ENCODE measurements at places on chromosomes 6 and 20.

GRCh38 chr6:141744194-141744925 is 388.4 kb upstream of the GJE1 start:
- no peak for DNase-seq

- DNase-seq = peak; percentile 30
These were observed 15.9 kb upstream of the ADGRF1 start for GRCh38 chr6:47057830-47058540.

GRCh38 chr20:18532626-18533025 is 24.9 kb downstream of the SEC23B start:
- no peak for DNase-seq

DNA sequence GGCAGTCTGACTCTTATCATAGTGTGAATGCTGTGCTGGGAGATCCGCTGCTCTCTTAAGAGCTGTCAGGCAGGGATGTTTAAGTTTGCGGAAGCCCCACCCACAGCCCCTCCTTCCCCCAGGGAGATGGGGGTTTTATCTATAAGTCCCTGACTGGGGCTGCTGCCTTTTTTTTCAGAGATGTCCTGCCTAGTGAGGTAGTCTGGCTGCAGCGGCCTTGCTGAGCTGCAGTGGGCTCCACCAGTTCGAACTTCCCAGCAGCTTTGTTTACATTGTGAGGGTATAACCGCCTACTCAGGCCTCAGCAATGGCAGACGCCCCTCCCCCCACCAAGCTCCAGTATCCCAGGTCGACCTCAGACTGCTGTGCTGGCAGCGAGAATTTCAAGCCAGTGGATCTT is 75.7 kb upstream of the UST start:
- DNase-seq = no peak

- no peak for DNase-seq
These were observed 27.1 kb upstream of the ZNF318 start for GRCh38 chr6:43396408-43397149.

DNA sequence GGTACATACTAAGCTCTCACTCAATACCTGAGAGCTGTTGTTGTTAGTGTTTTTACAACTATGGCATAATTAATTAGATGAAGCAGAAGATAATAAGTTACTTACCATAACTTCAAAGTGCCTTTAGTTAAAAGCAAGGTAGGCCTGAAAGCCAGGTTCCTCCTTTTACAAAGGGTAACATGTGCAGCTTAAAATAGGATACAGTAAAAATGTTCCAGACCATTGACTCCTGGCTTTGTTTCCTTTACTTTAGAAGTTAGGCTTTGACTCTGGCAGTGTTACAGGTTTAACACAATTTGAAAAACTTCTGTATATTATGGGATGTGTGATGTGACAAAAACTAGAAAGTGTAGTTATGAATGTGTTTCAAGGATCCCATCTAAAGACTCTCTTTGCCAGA is 522.5 kb downstream of the EPM2A start:
- DNase-seq = no peak

DNA sequence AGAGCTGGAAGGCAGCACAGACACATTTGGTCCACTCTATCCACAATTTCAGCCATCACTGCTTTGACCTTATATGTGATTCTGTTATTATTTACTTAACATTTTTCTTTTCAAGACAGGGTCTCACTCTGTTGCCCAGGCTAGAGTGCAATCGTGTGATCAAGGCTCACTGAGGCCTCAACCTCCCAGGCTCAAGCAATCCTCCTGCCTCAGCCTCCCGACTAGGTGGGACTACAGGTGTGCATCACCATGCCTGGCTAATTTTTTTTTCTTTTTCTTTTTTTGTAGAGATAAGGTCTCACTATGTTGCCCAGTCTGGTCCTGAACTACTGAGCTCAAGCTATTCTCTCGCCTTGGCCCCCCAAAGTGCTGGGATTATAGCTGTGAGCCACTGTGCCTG is 40.3 kb downstream of the BCL2L1 start:
- DNase-seq = no peak

GRCh38 chr6:15781333-15781732 is 118.5 kb upstream of the DTNBP1 start:
- no peak for DNase-seq

- DNase-seq = no peak
These were observed 220.4 kb upstream of the ARID1B start for GRCh38 chr6:156556811-156557210.

- DNase-seq = no peak
These were observed 29.0 kb downstream of the OTOR start for GRCh38 chr20:16777126-16777525.

- peak; percentile 95 for DNase-seq
These were observed 53.8 kb downstream of the PCNA start for GRCh38 chr20:5065879-5066383.

DNA sequence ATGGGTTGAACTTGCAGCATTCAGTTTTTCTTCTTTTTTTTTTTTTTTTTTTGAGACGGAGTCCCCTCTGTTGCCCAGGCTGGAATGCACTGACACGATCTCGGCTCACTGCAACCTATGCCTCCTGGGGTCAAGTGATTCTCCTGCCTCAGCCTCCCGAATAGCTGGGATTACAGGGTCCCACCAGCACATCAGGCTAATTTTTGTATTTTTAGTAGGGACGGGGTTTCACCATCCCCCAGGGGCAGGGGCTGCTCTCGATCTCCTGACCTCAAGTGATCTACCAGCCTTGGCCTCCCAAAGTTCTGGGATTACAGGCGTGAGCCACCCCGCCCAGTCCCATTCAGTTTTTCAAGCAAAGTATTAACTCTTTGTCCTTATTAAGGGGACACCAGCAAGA is 117.6 kb upstream of the PRSS16 start:
- DNase-seq = no peak

- DNase-seq = no peak
These were observed 41.7 kb downstream of the PMEPA1 start for GRCh38 chr20:57667924-57668782.

- peak; percentile 31 for DNase-seq
These were observed 676.5 kb downstream of the TENT5A start for GRCh38 chr6:81075974-81076373.

GRCh38 chr6:24933868-24934401 is 1.8 kb downstream of the RIPOR2 start:
- peak; percentile 21 for DNase-seq

DNA sequence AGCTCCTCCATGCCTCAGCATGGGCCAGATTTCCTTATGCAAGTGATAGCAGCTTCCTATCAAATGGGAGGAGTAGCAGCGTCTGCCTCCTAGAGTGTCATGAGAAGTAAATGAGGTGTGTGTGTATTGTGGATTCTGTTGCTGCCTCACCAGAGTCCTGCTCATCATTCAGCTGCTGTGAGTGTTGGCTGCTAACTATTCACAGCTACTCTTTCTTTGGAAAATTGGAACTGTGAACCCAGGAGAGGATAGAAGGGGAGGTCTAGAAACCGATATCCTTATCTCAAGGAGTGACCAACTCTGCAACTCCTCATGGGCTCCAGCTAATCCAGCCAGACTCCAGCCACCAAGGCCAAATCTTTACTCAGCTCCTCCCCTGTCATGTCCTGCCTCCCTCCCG is 63.3 kb downstream of the TOX2 start:
- no peak for DNase-seq

- DNase-seq = peak; percentile 16
These were observed 45.0 kb upstream of the IRF4 start for GRCh38 chr6:346386-347030.

DNA sequence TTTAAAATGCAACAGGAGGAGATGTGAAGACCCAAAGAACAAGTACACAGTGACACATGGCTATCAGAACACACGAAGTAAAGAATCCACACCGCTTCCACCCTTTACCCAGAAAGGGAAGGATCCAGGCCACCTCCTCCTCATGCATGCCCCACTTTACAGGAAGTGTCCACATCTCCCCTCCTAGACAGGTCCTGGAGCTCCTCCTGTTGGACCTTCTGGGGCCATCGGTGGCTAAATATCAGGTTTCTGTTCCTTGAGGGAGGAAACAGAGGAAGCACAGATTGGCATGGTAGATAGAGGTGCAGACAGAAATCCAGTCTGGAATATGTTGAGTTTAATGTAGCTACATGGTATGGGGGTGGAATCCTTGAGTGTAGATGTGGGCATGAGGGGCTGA is 10.9 kb downstream of the NINL start:
- peak; percentile 61 for DNase-seq

DNA sequence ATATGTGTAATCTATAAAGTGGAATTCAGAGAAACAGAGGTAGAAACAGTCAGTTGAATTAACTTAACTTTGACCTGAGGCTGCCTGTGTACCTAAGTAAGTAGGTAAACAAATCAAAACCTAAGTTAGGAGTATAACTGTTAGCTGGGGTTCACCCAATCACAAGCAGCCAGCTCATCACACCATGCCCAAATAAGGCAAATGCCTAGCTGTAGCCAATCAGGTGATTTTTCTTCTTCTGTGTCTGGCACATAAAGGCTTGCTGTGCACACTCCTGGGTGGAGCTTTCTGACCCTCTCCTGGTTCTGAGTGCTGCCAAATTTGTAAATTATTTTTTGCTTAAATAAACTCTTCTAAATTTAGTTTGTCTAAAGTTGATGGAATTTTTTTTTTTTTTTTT is 54.7 kb upstream of the TRIM39 start:
- DNase-seq = no peak

- DNase-seq = no peak
These were observed 206.2 kb downstream of the FOXC1 start for GRCh38 chr6:1815827-1816452.

- DNase-seq = no peak
These were observed 61.9 kb upstream of the AKIRIN2 start for GRCh38 chr6:87763901-87764300.

- no peak for DNase-seq
These were observed 68.4 kb downstream of the ID4 start for GRCh38 chr6:19905584-19905983.

DNA sequence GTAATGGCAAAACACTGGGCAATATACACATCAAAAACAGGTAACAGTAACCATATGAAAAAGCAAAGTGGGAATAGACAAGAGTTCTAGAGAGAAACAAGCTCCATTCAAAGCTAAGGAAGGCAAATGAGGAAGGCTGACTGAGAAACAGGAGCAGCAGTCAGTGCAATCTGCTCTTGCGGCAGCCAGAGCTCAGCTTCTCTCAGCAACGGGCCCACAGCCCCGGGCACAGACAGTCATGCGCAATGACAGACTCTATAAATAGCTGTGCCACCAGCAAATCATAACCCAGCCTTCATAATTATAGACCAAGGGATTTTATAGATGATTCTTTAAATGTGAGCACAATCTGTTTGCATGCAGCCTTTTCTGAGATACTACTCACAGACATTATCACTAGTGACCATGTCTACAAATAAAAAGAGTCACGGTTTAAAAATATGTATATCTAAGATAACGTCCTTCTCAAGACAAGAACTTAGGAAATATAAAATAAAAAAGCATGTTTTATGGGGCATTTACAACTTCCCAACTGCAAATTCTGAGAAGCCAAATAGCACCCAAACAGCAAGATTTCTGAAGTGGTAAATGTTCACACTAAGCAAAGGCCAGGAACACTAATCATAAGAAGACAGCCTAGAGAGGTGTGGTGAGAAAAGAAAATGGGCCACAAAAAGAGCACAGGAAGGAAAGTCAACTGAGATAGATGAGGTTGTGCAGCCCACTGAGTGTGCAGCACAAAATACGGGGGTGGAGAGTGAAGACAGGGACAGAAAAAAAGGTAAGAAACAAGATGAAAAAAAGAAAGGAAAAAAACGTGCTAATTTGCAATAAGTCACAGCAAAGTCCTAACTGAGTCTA is 39.9 kb upstream of the BEND6 start:
- DNase-seq = no peak

GRCh38 chr20:18632196-18632789 is 44.4 kb downstream of the DTD1 start:
- DNase-seq = peak; percentile 74

DNA sequence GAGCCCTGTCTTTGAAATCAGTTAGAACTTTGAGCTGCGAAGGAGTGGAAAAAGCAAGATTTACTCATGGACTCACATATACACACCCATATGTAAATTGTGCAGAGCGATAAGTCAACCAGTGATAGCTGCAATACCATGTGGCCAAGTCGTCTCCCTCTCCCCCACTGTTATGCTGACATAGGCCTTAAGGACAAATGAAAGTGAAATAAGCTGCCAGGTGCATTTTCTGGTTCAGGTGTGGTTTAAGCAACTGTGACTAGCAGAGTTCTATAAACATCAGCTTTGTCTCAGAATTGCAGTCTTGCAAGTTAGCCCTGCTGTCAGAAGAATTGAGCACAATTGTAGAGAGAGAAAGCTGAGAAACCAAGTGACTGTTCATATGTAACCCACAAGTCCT is 9.6 kb downstream of the FAM83B start:
- DNase-seq = no peak

DNA sequence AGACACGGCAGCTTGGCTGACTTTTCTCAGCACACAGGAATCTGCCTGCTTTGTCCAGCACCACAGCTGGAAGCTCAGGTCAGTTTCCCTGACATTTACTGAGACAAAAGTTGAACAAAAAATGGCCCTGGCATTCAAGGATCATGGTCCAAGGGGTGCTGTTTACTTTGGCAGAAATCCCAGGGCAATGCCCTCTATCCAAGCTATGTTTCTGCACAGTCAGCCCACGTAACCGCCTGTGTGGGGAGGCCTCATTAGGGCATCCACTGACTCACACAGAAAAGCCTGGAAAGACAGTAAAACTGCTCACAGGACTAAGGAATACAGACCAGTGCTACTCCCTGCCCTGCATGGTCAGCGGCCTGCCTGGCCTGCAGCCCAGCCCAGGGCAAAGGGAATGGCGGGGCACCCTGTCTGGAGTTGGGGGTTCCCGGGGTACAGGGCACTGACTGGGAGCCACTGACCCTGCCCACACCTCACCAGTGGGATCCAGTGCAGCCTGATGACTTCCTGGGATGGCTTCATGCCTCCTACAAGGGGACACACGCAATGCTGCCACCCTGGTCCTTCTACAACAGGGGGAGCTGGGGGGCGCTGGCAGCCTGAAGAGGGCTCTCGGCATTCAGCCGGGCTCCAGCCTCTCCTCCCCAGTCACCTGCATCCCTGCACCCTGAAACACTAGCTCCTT is 77.1 kb downstream of the NINL start:
- DNase-seq = peak; percentile 81

GRCh38 chr20:39670988-39671387 is 708.8 kb downstream of the DHX35 start:
- DNase-seq = no peak

DNA sequence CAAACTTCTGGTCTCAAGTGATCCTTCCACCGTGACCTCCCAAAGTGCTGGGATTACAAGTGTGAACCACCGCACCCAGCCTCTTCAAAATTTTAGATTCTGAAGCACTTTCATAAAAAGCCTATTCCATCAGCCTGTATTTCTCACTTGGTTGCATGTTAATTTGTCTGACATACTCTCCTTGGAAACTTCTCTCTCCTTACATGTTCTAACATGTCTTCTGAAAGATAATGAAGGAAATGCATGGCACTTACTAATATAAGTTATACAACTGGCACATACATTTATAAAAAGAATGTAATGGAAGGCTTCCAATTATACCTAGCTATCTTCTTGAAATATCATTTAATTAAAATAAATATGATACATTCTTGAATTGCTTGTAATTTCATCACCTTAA is 597.5 kb downstream of the TBC1D32 start:
- no peak for DNase-seq

- DNase-seq = no peak
These were observed 34.3 kb downstream of the SIRPA start for GRCh38 chr20:1929460-1929859.

GRCh38 chr6:97401533-97401932 is 118.5 kb upstream of the MMS22L start:
- DNase-seq = peak; percentile 86

- DNase-seq = no peak
These were observed 211.6 kb upstream of the THEMIS start for GRCh38 chr6:128112494-128112893.

All from fibroblast of pulmonary artery (primary cell).